ENCODE measurements at places on chromosomes 7 and 10.

DNA sequence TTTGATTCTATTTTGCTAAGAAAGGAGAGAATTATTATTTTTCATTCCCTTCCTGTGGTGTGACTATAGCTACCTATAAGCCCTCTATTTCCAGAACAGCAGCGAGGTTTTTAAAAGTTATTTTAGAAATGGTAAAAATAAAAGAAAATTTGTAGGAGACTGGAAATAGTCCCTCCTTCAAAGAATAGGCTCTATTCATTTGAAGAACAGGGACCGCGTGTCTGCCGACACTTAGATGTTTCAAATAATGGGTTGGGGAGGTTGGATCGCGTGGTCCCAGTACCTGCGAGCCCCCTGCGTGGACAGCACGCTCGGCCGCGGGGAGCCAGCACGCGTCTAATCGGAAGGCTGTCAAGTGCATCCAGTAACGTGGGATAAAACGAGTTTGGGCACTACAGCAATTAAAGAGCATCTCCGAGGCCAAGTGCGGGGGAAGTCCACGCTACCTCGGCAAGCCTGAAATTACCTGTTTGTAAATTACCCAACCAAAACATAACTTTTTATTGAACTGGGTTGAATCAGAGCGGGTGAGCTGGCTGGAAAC is 1.0 kb downstream of the CACNA2D1 start:
- DNase-seq = no peak

GRCh38 chr10:3951993-3952392 is 167.0 kb upstream of the KLF6 start:
- DNase-seq = no peak

DNA sequence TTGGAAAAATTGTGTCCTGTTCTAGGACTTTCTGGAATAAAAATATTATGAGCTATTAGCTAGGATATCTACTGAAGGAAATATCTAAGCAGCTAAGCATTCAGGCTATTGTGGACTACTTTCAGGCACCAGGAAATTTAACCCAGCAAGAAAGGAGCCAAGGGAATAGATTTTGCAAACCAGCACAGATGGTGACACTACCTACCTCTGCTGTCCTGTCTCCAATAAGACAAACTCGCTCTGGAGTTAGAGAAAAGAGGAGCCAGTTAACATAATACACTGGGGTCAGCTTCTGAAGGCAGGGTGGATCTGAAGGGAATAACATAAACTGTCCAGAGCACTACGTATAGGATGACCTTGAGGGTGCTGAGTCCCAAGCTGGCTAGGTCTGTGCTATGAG is 223.7 kb upstream of the PRSS58 start:
- no peak for DNase-seq

DNA sequence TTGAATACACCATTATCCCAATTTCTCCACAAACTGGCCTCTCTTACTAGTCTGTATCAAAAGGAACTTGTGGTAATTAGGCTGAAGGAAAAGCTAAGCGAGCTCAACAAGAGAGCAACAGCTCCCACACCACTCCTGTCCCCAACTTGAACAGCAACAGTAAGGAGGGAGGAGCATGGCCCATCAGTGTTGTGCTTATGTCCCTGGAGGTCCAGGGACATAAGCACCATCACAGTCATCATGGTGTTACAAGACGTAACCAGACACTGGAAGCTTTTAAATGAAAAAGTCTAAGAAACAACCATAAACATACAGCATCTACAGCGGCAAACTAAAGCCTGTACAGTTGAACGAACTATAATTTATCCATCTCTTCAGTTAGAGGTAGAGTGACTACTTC is 989 bp downstream of the ERLIN1 start:
- no peak for DNase-seq

DNA sequence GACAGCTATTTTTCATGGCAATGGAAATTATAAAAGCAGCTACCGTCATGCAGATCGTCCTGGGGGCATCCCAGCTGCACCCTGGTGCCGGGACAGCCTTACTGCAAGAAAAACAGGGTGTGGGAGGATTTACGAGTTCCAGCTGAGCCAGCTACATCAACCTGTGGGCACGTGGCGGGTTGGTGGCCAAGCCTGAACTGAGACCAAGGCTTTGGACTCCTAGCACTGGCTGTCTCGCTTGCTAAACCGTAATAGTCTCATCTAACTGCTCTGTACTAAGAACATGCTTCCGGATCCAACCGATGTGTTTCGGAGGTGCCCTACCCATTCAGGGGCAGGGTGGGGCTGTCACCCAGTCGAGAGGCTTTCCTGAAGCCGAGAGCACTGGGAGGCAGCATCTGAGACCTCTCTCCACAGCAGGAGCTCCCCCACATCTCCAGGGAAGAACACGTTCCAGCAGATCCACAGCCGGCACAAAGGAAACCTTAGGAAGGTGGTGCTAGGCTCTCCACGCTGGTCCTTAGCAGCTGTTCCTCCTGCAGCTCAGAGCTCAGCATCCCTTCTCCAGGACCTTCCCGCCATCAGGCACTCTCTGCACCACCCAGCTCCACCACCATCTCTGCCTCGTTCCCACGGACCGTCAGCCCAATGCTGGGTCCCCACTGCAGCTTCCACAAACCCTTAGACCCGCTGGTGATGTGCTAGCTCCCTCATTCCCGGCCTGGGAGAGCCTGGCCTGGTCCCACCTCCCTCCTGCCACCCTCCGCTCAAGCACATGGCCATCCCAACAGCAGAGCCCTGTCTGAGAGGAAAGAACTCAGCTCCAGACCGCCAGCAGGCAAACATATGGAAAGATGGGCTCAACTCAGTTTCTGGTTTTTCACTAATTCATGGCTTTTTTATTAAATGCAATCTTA is 158.5 kb downstream of the PTPRN2 start:
- no peak for DNase-seq

- no peak for DNase-seq
Observed at GRCh38 chr7:51340029-51340838, 23.6 kb upstream of the COBL start.

DNA sequence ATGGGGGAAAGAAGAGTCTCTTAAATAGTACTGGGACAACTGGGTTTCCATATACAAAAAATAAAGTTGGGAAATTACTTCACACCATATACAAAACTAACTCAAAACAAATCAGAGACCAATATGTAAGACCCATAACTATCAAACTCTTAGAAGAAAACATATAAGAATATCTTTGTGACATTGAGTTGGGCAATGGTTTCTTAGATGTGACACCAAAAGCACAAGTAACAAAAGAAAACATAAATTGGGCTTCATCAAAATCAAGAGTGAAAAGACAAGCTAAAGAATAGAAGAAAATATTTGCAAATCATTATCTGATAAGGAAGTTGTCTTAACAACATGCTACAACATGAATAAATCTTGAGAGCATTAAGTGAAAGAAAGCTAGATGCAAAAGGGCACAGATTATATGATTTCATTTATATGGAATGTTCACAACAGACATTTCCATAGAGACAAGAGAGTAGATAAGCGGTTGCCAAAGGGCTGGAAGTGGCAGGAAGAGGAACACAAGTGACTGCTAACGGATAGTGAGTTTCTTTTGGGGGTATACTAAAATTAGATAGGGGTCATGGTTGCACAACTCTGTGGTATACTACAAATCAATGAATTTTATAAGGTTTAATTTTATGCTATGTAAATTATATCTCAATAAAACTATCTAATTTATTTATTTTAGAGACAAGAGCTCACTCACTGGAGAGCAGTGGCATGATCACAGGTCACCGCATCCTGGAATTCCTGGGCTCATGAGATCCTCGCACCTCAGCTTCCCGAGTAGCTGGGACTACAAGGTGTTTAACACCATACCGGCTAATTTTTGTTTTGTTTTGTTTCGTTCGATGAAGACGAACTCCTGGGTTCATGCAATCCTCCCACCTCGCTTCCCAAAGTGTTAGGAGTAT is 35.4 kb downstream of the JMJD1C start:
- DNase-seq = peak; percentile 83

Data from glomerular endothelial cell (primary cell).